Fibroblast of skin of left biceps (primary cell): ENCODE measurements at places on chromosomes 1 and 21.
A peak's percentile ranks its signal among the peaks of the same experiment; 100 is the strongest.

GRCh38 chr21:45988366-45989347 lies 7.1 kb downstream of the COL6A1 start:
- DNase-seq = no peak

GRCh38 chr1:53811414-53811851 lies 26.7 kb downstream of the NDC1 start:
- no peak for DNase-seq

DNA sequence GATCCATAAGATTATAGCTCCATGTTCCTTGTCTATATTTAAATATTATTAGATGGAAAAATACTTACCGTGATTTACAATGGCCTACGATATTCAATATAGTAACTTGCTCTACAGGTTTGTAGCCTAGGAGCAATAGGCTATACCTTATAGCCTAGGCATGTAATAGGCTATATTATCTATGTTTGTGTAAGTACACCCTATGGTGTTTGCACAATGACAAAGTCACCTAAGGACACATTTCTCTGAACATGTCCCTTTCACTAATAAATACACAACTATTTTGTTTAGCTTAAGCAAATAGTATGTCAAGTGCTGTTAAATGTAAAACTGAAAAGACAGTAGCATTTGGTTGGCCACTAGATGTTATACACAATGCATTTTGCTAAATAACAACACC lies 248.9 kb upstream of the ADGRL4 start:
- DNase-seq = no peak

- DNase-seq = no peak
Measured at GRCh38 chr1:84163123-84163931, 19.3 kb downstream of the PRKACB start.

GRCh38 chr1:101316256-101316655 lies 79.4 kb downstream of the S1PR1 start:
- DNase-seq = no peak

- DNase-seq = no peak
Measured at GRCh38 chr1:55043011-55043410, 3.7 kb downstream of the PCSK9 start.

DNA sequence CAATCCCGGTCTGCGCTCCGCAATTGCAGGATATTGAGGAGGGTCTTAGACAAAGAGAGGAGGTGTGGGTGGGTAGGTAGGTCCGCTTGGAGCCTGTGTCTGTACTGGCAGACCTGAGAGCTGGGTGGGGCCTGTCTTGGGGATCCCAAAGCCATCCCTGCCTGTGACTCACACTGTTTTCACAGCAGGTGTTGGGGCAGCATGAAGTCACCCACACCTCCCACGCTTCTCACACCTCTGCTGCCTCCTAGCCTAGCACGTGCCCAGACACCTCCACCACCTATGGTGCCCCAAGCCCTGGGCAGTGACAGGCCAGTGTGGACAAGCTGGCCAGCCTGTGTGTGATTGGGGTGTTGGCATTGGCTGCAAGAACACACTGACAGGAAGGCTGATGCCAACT lies 65.7 kb upstream of the ECE1 start:
- DNase-seq = no peak

GRCh38 chr1:85894651-85895050 lies 186.4 kb upstream of the ZNHIT6 start:
- no peak for DNase-seq

GRCh38 chr1:108597041-108597440 lies 37.1 kb downstream of the EEIG2 start:
- DNase-seq = no peak

DNA sequence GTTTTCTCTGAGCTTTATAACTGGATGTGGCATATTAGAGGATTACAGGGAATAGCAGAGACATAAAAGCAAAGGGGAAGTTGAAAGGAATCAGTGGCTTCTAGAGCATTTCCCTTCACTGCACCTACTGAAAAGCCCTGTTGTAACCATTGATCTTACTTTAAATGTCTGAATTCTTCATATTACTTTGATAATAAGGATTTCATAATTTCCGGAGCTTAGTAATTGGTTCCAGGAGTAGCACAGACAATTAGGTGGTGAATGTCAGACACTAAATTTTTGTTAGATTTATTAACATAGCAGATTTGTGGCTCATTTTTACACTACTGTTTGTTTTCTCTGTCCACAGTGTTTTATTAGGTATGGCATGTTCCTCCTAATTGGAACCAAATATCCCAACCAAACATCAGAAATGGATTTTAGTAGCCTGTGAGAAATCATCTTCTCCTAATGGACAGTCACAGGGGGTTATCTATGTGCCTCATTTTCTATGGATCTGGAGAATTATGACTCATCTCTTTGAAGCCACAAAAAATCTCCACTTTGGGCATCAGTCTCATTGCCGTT lies 100.5 kb downstream of the GIPC2 start:
- DNase-seq = peak; percentile 81

GRCh38 chr1:176849281-176849680 lies 315.2 kb downstream of the ASTN1 start:
- no peak for DNase-seq

DNA sequence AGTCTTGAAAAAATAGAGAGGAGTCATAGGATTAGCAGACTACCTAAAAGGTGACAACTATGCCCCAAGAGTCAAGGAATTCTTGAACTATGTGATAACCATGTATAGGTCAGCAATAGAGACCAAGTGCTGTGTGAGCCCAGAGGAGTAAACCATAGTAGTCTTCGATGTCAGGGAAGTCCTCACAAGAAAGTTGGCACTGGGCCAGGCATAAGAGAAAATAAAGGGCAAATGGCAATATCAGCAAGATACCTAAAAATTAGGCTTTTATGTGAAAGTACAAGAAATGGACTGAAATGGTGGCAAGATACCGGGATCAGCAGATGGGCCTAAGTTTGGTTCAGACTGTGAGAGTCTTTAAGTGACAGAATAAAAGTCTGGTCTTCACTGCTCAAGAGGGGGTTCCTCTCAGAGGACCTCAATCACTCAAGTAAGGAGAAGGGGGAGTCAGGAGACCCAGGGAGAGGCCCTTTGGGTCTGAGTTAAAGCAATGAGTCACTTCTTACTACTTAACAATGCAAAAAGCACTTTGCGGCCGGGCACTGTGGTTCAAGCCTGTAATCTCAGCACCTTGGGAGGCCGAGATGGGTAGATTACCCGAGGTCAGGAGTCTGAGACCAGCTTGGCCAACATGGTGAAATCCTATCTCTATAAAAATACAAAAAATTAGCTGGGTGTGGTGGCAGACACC lies 95.0 kb downstream of the TEX35 start:
- DNase-seq = no peak

GRCh38 chr1:205435578-205436573 lies 14.0 kb upstream of the LEMD1 start:
- DNase-seq = no peak

GRCh38 chr1:90850181-90850897 lies 133.2 kb upstream of the BARHL2 start:
- DNase-seq = no peak

- no peak for DNase-seq
Measured at GRCh38 chr1:154258784-154259183, 13.6 kb upstream of the HAX1 start.

DNA sequence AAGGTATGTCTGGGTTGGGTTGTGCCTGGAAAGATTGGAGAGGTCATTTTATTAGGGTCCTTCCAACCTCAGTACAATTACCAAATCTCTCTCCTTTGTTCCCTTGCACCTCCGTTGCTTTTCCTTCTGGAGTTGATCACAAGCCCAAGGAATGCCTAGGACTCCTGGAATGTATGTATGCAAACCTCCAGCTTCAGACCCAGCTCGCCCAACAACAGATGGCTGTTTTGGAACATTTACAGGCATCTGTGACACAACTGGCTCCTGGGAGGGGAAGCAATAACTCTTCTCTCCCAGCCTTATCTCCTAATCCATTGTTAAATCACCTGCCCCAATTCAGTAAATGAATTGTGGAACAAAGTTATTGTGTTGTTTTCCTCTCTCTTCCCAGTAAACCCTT lies 8.3 kb downstream of the TSACC start:
- peak; percentile 65 for DNase-seq

DNA sequence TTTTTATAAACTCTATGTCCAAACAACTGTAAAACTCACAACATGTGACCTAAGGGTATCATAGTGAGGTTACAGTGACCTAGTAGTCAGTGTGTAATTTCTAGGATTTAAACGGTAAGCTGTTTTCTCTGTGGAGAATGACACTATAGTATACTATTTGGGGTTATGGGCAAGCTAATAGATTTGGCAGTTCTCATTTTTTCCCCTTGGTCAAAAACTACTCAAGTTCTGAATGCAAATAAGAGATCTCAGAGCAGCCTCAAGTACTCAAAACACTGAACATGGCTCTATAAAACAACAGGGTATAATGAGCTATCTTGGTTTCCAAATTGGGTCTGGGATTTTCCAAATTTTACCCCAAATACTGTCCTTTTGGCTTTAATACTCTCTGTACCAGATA lies 88.5 kb upstream of the HMCN1 start:
- DNase-seq = no peak

GRCh38 chr21:41901099-41901498 lies 22.0 kb upstream of the PRDM15 start:
- DNase-seq = no peak

DNA sequence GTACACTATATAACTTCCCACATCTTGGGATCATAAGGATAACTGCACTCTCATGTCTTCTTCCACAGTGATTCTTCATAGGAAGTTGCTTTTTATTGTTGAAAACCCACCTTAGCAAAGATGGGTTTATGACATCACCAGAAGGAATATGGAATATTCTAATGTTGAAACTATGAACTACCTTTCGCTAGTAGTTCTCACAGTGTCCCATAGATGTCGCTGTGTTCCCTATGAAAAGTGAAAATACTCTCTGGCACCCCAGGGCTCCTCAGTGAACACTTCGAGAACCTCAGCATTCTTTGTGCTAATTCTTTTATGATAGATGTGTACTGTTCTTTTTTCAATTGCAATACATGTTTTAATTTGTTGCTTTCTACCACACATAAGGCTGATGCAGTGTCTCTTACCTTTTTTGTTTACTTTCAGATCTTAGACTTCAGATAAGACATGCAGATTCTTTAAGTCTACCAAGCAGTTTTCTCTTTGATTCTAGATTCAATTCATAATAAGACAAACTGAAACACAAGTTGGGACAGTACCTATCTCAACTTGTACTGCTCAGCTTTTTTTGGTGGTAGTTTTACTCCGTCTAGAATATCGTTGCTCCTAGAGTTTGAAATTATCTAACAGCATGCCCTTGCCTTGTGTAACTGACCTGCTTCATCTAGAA lies 90.8 kb downstream of the GTF2B start:
- no peak for DNase-seq

- DNase-seq = peak; percentile 35
Measured at GRCh38 chr1:38451541-38451993, 405.0 kb upstream of the POU3F1 start.

DNA sequence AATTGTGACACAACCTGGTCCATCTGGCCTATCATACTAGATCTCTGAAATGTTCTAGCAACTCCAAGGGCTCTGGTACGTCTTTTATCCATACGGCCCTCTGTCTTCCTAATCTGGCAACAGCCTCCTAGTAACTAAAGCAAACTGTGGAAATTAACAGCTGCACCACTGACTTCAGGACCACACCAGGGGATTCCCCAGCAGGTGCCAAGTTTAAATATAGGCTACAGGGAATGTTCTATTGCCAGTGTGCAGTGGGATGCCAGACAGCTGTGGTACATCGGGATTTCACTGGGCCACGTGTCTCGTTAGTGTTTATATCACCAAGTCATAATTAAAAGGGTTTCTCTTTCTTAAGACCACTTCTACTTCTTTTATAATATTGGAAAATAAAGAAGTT lies 94.3 kb downstream of the RGS2 start:
- no peak for DNase-seq

GRCh38 chr21:26784974-26785373 lies 60.2 kb downstream of the ADAMTS1 start:
- no peak for DNase-seq

- DNase-seq = peak; percentile 81
Measured at GRCh38 chr1:22753481-22753971, 42.9 kb downstream of the EPHB2 start.
